Posterior vena cava (tissue), 2 donors: ENCODE measurements at places on chromosomes 6 and 20. TPM values are rescaled to one million over a fixed set of nuclear protein-coding genes. Genes with fewer than 3 reads are reported as not detected.

The ADISSP gene
- total RNA-seq = 20.2 TPM

The PTCRA gene
- total RNA-seq = not detected

The MRAP2 gene
- 2.3 TPM for total RNA-seq

The PTCHD4 gene
- 1.2 TPM for total RNA-seq

The SPATA25 gene
- 9.6 TPM for total RNA-seq

The GHRH gene
- total RNA-seq = not detected

The RAET1G gene
- total RNA-seq = 0.74 TPM

The NFATC2 gene
- total RNA-seq = 11.8 TPM

The BMP6 gene
- 5.7 TPM for total RNA-seq

The MYCT1 gene
- 13.2 TPM for total RNA-seq

The DDR1 gene
- 26.0 TPM for total RNA-seq

The ZBP1 gene
- 0.37 TPM for total RNA-seq

The ZFP57 gene
- 6.5 TPM for total RNA-seq

The GPX5 gene
- not detected for total RNA-seq

The SLC17A3 gene
- total RNA-seq = not detected

The ZNF831 gene
- 0.37 TPM for total RNA-seq

The DDO gene
- total RNA-seq = 1.9 TPM

The OR2J3 gene
- total RNA-seq = not detected

The PERP gene
- total RNA-seq = 14.7 TPM

The TOX2 gene
- total RNA-seq = 1.5 TPM

The SLC2A10 gene
- 14.2 TPM for total RNA-seq

The OR2J1 gene
- total RNA-seq = not detected
